ENCODE measurements at places on chromosomes 11 and 22. TPM values are rescaled to one million over a fixed set of nuclear protein-coding genes. Genes with fewer than 3 reads are reported as not detected.

Gene ART5
- 2.5 TPM for total RNA-seq

GRCh38 chr22:28222052-28222451 is 303.0 kb upstream of the PITPNB start:
- DNase-seq = no peak

DNA sequence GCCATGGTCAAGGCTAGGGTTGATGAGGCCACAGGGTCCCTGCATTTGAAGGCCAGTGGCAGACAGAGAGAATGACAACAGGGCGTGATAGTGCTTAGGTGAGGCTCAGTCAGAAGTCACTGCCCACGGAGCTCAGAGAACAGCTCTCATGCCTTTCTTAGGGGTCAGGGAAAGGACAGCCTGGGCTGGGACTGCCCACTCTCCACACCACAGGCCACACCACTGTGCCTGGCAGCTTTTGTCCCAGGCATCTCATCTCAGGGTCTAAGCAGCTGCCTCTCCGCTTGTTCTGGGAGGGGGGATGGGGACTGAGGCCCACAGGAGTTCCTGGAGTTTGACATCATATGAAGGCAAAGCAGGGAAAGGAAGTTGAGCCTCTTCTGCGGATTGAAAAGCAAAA is 150.2 kb upstream of the B3GAT1 start:
- no peak for DNase-seq

- no peak for DNase-seq
Measured at GRCh38 chr11:109957000-109957399, 136.2 kb upstream of the ZC3H12C start.

DNA sequence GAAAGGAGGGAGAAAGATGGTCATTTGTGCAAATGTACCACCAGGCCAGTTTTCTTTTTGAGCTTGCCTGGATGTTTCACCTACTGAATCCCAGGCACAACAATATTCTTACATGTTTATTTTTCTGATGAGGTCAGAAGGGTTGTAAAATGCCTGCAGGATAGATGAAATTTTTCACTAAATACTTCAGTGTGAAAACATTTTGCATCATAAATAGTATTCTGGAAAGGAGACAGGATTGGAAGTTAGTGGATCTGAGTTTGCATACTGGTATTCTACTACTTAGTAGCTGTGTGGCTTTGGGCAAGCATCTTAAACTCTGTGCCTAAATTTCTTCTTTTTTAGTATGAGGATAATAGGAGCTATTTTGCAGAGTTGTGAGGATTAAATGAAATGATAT is 24.8 kb downstream of the RNF169 start:
- no peak for DNase-seq

- DNase-seq = no peak
Measured at GRCh38 chr11:129190087-129190486, 2.0 kb downstream of the ARHGAP32 start.

GRCh38 chr11:106706355-106706754 is 311.9 kb downstream of the GUCY1A2 start:
- no peak for DNase-seq

- DNase-seq = no peak
Measured at GRCh38 chr22:40178417-40179409, 988 bp downstream of the TNRC6B start.

- DNase-seq = no peak
Measured at GRCh38 chr11:93484716-93485115, 58.5 kb downstream of the SMCO4 start.

GRCh38 chr22:43537019-43537585 is 125.3 kb downstream of the MPPED1 start:
- no peak for DNase-seq

GRCh38 chr11:94550513-94550912 is 6.8 kb downstream of the FUT4 start:
- DNase-seq = no peak

- DNase-seq = peak; percentile 97
Measured at GRCh38 chr22:46087816-46088277, 62.5 kb upstream of the PPARA start.

DNA sequence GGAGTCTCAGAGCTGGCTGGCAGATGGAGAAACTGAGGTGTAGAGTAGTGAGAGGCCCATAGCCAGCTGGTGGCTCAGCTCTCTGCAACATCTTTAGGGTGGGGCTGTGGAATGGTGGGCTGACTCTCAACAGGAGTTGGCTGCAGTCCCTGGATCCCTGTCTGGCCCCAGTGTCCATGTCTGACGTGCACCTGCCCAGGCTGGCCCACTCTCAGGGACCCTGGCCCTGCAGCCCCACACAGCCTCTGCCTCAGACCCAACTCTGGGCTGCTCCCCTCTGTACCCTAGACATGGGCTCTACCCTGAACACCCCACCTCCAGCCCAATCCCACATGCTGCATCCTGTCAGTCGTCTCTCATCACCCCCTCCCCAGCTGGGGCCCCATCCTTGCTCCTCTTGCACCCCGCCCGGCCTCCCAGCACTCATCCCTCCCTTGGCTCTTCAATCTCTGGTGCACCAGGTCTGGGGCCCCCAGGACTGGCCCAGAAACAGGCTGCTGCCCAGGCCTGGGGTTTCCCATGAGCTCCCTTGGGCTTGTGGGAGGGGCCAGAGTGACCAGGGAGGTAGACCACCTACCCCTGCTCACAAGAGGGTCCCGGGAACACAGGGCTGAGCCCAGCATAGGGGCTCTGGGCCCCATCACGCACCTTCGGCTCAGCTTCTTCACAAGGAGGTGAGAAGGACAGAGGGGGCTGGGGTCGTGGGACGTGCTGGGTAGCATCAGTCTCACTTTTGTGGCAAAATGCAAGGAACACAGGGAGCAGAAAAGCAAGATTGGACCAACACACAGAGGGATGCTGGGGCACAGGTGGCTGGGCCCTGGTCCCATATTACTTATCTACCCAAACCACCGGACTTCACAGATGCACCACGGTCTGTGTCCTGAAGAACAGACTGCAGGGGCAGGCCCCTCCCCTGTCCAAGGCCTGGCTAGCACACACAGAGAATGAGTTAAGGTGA is 31.5 kb downstream of the ARVCF start:
- peak; percentile 52 for DNase-seq

- peak; percentile 74 for DNase-seq
Measured at GRCh38 chr22:50531546-50531961, 1.7 kb upstream of the TYMP start.

DNA sequence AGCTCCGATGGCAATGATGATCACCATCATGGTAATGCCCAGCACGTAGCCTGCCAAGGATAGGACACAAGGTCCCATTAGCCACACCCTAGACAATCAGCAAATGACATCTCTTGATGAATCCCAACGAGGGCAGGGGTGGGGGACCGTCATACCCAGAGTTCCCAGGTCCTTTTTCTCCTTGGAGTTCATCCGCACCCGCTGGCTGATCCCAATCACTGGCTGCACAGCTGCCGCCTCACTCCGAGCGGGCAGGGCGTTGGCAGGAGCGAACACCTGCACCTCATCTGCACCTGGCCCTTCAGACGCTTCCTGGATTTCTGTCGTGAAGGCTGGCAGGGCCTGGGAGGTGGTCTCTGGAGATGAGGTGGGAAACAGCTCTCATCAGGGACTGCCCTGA is 2.9 kb downstream of the PIK3IP1 start:
- DNase-seq = no peak

GRCh38 chr11:127733552-127733951 is 733.0 kb upstream of the KIRREL3 start:
- DNase-seq = no peak

Gene F2
- not detected for total RNA-seq

GRCh38 chr11:115428306-115428705 is 75.9 kb downstream of the CADM1 start:
- no peak for DNase-seq

Gene MOB2
- total RNA-seq = 45.0 TPM

DNA sequence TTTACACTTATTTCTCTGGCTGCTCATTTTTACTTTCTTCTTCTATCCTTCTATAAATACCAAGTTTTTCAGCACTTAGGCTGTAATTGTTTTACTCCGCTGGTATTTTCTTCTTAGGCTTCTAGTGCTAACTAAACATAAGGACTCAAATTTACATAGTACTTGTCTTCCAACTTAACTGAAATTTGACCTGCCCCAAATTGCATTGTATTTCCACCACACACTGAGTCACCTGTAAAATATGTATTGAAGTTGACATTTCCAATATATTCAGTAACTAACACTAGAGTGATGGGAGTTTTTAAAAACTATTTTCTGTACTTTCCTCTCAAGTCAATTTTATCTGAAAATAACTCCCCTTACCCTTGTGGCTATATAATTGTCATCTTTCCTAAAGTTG is 1794.1 kb upstream of the RAG2 start:
- DNase-seq = no peak

DNA sequence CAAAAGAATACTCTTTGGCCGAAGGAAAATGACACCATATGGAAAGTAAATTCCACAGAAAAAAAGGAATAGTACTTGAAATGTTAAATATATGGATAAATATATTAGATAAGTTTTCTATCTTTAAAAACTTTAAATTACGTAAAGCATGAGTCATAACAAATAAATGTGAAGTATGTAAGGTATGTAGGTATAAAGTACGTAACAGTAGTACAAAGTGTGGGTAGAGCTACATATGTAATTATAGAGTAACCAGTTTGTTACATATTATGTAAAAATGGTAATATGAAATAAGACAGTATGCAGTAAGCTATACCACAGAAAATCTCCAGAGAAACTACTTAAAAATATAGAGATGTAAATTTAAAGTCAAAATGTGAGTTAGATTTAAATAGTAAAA is 582.3 kb upstream of the CHORDC1 start:
- no peak for DNase-seq

GRCh38 chr22:37098976-37099591 is 10.4 kb downstream of the TMPRSS6 start:
- DNase-seq = no peak

GRCh38 chr22:28402539-28402938 is 277.1 kb downstream of the TTC28 start:
- DNase-seq = no peak

DNA sequence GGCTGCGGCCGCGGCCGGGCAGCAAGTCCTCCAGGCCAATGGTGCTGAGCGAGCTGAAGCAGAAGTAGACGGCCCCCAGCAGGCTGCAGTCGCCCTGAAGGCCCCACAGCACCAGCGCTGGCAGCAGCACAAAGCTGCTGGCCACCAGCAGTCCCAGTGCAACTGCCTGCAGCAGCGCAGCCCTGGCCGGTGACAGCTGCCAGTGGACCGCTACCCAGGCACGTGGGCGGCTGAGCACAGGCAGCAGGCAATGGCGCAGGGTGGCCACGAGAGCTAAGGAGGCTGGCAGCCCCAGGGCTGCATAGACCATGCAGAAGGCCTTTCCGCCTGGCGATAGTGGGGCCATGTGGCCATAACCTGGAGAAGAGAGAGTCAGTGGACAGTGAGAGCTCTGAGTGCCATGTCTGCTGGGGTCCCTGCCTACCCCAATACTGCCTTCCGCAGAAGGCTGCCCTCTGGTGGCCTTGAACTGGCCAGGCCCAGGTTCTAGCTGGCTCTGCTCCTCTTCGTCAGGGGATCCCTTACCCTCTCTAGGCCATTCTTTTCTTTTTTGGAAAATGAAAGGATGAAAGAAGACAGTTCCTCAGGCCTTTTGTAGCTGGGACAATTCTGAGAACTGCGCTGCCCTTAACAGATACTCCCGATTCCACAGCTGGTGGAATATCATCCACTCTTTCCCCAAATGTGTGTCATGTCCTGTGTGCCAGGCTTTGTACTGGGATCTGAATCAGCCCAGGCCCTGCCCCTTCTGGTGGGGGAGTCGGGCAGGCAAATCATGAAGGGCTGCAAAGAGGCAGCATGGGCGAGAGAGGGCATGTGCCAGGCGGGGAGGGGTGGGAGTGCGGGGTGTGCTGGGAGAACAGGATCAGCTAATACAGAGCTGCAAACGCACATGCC is 1.8 kb downstream of the KCNK7 start:
- DNase-seq = peak; percentile 84

- DNase-seq = peak; percentile 75
Measured at GRCh38 chr11:67996622-67997474, 7.0 kb downstream of the UNC93B1 start.

GRCh38 chr11:68081691-68082090 is 39.5 kb downstream of the CHKA start:
- DNase-seq = no peak

Gene OR10G6
- total RNA-seq = not detected

DNA sequence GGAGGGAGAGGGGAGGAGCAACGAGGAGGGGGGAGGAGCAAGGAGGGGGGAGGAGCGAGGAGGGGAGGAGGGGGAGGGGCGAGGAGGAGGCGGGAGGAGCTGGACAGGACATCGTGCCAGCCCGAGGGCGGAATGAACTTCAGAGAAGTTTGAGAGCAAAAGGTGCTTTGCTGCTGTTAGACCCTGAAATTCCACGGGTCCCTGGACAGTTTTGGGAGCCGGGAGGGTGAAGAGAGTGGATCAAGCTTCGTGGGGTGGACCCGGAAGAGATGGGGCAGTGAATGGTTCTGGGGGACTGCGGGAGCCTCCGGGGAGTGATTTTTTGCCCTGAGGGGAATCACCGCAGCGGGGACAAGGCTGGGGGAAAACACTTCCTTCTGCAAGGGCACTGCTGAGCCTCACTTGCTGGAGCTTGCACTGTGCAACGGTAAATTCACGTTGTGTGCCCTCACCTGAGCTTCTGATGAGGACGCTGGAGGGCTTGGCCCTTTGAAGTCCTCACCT is 10.7 kb upstream of the NLRP6 start:
- no peak for DNase-seq

Gene OR5AR1
- not detected for total RNA-seq

GRCh38 chr22:40313007-40313406 is 33.3 kb upstream of the ADSL start:
- DNase-seq = no peak

- no peak for DNase-seq
Measured at GRCh38 chr22:44348971-44349560, 36.3 kb upstream of the SHISAL1 start.

- no peak for DNase-seq
Measured at GRCh38 chr11:117826832-117827231, 2.3 kb upstream of the FXYD2 start.

GRCh38 chr11:115921986-115922385 is 417.8 kb upstream of the CADM1 start:
- no peak for DNase-seq

- no peak for DNase-seq
Measured at GRCh38 chr22:23638611-23639010, 6.5 kb upstream of the DRICH1 start.

- DNase-seq = no peak
Measured at GRCh38 chr11:85752890-85753581, 57.9 kb downstream of the SYTL2 start.

- no peak for DNase-seq
Measured at GRCh38 chr11:122776546-122776945, 61.8 kb upstream of the CRTAM start.

GRCh38 chr22:33909075-33909458 is 11.2 kb downstream of the LARGE1 start:
- DNase-seq = peak; percentile 29

Gene VPREB3
- 0.40 TPM for total RNA-seq

Gene SPDYC
- not detected for total RNA-seq

DNA sequence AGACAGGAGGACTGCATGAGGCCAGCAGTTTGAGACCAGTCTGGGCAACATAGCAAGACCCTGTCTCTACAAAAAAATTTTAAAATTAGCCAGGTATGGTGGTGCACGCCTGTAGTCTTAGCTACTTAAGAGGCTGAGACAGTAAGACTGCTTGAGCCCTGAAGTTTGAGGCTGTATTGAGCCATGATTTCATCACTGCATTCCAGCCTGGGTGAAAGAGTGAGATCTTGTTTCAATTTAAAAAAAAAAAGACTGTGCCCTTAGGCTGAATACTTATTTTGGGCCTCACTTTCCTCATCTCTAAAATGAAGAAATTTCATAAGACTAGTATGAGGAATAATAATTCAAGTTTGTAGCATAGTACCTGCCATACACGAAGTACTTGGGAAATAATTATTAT is 6.9 kb downstream of the AQP11 start:
- DNase-seq = no peak

Gene PKP3
- total RNA-seq = 0.26 TPM
